ENCODE measurements at places on chromosomes 7 and 10. TPM values are rescaled to one million over a fixed set of nuclear protein-coding genes. Genes with fewer than 3 reads are reported as not detected.

The LIPF gene
- polyA plus RNA-seq: not detected

The HOXA6 gene
- polyA plus RNA-seq: not detected

The SPDYE5 gene
- 0.58 TPM for polyA plus RNA-seq

The OPALIN gene
- polyA plus RNA-seq: not detected

The ERVW-1 gene
- not detected for polyA plus RNA-seq

The HYAL4 gene
- not detected for polyA plus RNA-seq

The CLRN3 gene
- polyA plus RNA-seq: not detected

The INMT gene
- polyA plus RNA-seq: 0.08 TPM

DNA sequence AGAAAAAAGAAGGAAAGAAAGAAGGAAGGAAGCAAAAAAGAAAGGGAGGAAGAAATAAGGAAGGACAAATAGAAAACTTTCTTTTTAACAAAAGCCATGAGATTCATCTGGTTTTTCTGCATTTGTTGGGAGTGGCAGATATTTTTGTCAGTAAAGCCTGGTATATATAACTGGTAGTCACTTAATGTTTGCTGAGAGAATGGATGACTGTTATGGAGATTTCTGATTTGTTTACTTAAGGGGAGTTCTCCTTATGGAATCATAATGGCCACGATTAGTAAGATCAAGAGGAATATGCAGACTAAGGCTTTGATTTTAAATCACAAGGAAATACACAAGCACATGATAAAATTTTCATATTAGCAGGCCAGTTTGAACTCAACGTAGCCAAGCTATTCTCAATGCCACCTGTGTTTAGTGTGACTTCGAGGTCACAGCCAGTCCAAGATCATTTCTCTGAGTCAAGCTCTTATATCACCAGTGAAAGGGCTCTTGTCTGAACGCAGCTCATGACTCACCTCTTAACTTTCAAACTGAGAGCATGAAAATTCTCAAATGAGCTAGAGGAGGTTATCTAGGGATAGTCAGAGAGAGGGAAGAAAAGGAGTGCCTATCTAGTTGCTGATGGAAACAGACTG lies 445.1 kb upstream of the ZMIZ1 start:
- H3K27ac ChIP-seq: no peak overlapping the region
- H3K36me3 ChIP-seq: no peaks in the 10 kb centered on the region
- no peaks in the 10 kb centered on the region for H3K27me3 ChIP-seq

- H3K4me3 ChIP-seq: no peak overlapping the region
- no peaks in the 10 kb centered on the region for H3K27me3 ChIP-seq
- H3K4me1 ChIP-seq: no peaks in the 10 kb centered on the region
- peaks cover 26% of the 10 kb centered on the region for H3K36me3 ChIP-seq
- no peak overlapping the region for H3K27ac ChIP-seq
Measured at GRCh38 chr10:112160834-112161233, 22.7 kb downstream of the GPAM start.

DNA sequence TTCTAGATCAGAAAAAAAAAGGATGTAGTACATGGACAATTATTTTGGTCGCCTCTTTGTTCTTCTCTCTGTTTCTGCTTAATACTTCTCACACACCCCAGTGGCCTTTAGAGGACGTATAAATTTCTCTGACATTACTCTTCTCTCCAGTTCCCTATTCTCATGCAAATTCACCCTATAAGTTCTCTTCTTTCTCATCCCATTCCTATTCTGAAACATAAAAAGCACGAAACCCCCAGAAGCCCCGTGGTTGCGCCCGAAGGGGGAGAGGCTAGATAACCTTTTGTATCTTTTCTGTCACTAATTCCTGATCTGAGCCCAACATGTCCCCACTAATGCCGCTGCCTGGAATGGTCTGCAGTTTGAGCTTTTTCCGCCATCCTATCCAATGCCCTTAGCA lies 136.9 kb downstream of the SKIDA1 start:
- no peaks in the 10 kb centered on the region for H3K27me3 ChIP-seq
- H3K4me3 ChIP-seq: no peak overlapping the region
- no peak for DNase-seq
- H3K36me3 ChIP-seq: no peaks in the 10 kb centered on the region
- no peak overlapping the region for H3K27ac ChIP-seq

- no peak overlapping the region for H3K27ac ChIP-seq
- no peaks in the 10 kb centered on the region for H3K4me1 ChIP-seq
- H3K27me3 ChIP-seq: no peaks in the 10 kb centered on the region
- no peak overlapping the region for H3K4me3 ChIP-seq
Measured at GRCh38 chr7:77266291-77266794, 66.7 kb upstream of the FGL2 start.

DNA sequence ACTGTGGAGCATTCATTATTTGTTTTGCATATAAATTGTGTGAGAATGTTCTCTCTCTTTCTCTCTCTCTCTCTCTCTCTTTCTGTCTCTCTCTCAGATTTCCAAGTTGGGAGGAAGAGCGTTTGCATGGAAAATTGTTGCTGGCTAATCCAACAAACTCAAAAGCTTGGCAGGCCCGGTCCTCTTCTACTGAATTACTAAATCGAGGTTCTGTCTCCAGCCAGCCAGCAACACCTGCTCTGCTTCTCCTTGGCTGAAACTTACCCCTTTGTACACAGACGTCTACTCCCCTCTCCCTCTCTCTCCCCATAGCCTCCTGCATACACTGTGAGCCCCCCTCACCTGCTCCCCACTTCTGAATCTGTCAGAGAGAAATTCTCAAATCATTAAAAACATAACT lies 996.4 kb upstream of the AUTS2 start:
- no peaks in the 10 kb centered on the region for H3K27me3 ChIP-seq
- H3K36me3 ChIP-seq: no peaks in the 10 kb centered on the region
- no peaks in the 10 kb centered on the region for H3K4me1 ChIP-seq
- no peak overlapping the region for H3K4me3 ChIP-seq

- no peak overlapping the region for H3K27ac ChIP-seq
- no peak for DNase-seq
- H3K27me3 ChIP-seq: no peaks in the 10 kb centered on the region
- peaks cover 31% of the 10 kb centered on the region for H3K36me3 ChIP-seq
Measured at GRCh38 chr10:74103560-74104258, 46.9 kb downstream of the AP3M1 start.

GRCh38 chr10:110056822-110057221 lies 49.0 kb downstream of the ADD3 start:
- no peak overlapping the region for H3K27ac ChIP-seq
- DNase-seq: no peak
- H3K36me3 ChIP-seq: no peaks in the 10 kb centered on the region
- no peaks in the 10 kb centered on the region for H3K27me3 ChIP-seq
- peaks cover 78% of the 10 kb centered on the region for H3K4me1 ChIP-seq

All from CD8-positive, alpha-beta memory T cell (primary cell).